ENCODE measurements at places on chromosomes 1 and 21.

DNA sequence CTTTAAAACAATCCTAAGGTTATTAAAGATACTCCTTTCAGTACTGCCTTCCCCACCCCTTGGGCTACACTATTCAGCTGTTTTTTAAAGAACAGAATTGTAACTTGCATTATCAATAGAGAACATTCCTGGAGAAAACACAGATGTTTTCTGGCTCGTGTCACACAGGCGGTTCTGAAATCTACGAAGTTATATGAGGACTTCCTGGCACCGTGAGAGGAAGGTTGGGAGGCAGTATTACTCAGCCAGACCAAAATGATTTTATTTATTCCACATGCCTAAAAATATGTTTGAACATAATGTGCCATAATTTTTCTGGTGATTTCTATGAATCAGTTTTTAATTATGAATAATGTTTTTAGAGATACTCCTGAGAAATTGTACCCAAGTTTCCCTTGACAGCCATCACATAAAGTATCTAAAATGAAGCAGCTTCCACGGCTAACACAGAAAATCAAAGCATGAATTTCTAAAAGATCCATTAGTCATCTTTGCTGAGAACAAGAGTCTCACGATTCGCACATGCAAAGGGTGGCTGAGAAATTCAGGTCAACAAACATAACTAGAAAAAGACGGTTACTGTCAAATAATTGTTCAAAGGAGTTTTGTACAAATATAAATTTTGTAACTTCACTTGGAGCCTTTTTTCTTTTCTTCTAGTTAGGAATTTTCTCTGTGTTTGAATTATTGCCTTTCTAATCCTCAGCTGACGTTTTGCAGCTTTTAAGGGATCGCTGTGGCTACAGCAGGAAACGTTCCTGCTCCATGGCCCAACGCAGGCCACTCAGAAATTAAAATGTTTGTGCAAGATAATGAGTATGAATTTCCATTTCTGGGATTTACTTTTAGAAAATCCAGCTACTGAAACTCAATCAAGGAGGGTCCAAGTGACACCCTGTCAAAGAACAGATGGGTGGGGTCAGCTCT lies 8.0 kb upstream of the SIM2 start:
- no peak for DNase-seq

DNA sequence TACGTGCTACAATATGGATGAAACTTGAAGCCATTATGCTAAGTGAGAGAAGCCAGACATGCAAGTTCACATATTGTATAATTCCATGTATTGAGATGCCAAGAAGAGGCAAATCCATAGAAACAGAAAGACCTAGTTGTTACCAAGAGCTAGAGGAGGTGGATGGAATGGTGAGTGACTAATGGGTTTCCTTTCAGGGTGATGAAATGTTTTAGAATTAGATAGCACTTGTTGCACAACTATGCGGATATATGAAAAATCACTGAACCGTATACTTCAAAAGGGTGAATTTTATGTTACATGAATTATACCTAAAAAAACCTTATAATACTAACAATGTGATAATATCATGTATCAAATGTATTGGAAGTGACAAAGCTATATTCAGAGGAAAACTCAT lies 18.1 kb downstream of the EPHA10 start:
- DNase-seq = no peak

- DNase-seq = no peak
These were observed 110.1 kb upstream of the VAV3 start for GRCh38 chr1:108075055-108075454.

DNA sequence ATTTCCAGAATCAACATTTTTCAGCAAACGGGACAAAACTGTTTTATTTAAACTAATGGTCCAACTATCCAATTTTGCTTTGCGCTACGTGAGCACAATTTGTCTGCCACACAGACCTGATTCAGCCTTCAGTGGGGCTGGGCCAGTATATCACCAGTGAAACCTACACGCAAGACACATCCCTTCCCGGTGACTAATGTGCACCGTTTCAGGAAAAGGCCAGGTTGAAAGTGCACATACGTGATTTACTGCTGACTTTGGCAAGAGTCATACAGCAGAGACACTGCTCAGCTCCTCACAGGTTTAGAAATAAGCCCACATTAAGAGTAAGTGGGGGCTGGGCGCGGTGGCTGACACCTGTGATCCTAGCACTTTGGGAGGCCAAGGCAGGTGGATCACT lies 5.1 kb upstream of the TMEM51 start:
- no peak for DNase-seq

GRCh38 chr1:203201516-203202205 lies 15.2 kb upstream of the CHI3L1 start:
- DNase-seq = no peak

Measured in BJ (cell line).